ENCODE measurements at places on chromosomes 11 and 22.

GRCh38 chr22:27386186-27386585 is 415.4 kb downstream of the MN1 start:
- DNase-seq = no peak

GRCh38 chr22:49760630-49761571 is 66.8 kb downstream of the BRD1 start:
- no peak for DNase-seq

GRCh38 chr11:10844356-10844755 is 13.5 kb downstream of the ZBED5 start:
- DNase-seq = no peak

- DNase-seq = no peak
These were observed 79.9 kb downstream of the TTC28 start for GRCh38 chr22:28599693-28600092.

GRCh38 chr11:35166369-35167360 is 27.7 kb downstream of the CD44 start:
- no peak for DNase-seq

GRCh38 chr11:94673951-94674491 is 94.1 kb upstream of the AMOTL1 start:
- no peak for DNase-seq

Measured in immature natural killer cell (primary cell).